ENCODE measurements at places on chromosomes 13 and 19. TPM values are rescaled to one million over a fixed set of nuclear protein-coding genes. Genes with fewer than 3 reads are reported as not detected.

The CGB5 gene
- total RNA-seq = not detected

The TMPRSS9 gene
- total RNA-seq = not detected

The CATSPERD gene
- not detected for total RNA-seq

The SIGLECL1 gene
- total RNA-seq = not detected

The PTPRH gene
- 0.81 TPM for total RNA-seq

The CEACAM16 gene
- not detected for total RNA-seq

The ZNF540 gene
- 4.6 TPM for total RNA-seq

The BBC3 gene
- 3.7 TPM for total RNA-seq

DNA sequence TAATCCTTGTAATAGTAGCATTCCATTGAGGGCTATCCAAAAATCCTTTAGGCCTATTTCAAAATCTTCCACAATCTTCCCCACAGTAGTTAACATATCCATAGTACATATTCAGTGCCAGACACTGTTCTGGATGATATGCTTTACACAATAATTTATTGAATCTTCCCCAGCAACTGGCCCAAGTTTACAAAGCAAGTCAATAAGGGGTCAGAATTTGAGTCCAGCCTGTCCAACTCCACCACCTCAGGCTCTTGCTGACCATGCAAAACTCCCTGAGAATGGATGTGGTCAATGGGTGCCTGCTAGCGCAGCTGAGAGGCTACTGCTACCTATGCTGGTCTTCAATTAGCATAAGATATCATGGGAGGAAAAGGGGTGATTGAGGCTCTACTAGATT lies 529.6 kb downstream of the FGF9 start:
- DNase-seq = no peak

- DNase-seq = no peak
Observed at GRCh38 chr19:47253467-47253881, 2.9 kb upstream of the CCDC9 start.

DNA sequence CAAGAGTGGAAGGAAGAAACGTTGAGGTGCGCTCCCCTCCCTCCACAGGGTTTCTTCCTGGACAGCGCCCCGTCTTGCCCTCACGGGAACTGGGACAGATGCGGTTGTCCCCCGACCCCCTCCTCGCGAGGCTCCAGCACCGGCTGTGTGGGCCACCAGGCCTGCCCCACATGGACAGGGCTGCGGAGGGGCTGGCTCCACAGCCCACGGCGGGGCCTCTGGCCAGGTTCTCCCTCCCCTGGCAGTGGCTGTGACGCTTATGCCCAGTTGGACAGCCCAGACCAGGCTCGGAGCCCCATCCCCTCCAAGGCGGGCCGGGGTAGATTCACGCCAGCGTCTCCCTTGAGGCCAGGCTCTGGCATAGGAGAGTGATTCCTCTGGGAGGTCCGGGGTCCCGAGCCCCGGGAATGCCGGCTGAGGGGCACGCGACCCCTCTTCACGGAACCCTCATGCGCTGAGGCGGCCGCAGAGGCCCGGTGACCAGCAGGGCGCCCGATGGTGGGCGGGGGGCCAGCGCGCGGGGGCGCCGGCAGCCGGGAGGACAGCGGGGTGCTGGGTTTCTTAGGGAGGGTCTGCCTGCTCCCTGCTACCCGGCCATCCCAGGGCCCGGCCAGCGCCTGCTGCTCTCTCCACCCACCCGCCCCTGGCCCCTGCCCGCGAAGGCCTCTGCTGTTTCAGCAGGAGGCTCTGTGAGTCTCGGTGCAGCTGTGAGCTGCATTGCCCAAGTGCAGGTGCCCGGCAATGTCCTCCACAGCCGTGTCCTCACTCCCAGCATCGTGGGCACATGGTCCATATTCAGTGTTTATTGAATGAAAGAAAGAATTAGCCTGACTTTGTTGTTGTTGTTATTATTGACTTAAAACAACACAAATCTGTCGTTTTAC lies 20.3 kb upstream of the GAS6 start:
- peak; percentile 61 for DNase-seq

GRCh38 chr13:41492432-41493260 lies 35.3 kb downstream of the RGCC start:
- DNase-seq = no peak

DNA sequence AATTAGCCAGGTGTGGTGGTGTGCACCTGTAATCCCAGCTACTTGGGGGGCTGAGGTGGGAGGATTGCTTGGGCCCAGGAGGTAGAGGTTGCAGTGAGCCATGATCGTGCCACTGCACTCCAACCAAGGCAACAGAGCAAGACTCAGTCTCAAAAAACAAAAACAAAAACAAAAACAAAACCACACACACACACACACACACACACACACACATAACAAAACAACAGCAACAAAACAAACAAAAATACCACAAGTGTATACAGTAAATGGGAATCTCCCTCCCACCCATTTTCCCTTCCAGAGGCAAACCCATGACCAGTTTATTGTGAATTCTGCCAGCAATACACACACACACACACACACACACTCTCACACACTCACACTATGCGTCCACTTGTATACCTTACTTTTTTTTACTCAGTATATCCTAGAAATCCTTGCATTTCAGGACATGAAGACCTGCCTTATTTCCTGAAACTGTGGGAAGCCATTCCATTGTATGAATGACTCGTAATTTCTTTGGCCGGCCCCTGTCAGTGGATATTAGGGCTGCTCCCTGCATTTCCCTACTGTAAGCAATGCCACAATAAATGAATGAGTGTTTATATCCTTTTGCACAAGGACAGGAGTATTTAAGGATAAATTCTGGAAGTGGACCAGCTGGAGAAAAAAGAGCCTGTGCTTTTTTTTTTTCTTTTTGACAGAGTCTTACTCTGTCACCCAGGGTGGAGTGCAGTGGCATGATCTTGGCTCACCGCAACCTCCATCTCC lies 6.9 kb upstream of the PLEKHF1 start:
- peak; percentile 19 for DNase-seq

DNA sequence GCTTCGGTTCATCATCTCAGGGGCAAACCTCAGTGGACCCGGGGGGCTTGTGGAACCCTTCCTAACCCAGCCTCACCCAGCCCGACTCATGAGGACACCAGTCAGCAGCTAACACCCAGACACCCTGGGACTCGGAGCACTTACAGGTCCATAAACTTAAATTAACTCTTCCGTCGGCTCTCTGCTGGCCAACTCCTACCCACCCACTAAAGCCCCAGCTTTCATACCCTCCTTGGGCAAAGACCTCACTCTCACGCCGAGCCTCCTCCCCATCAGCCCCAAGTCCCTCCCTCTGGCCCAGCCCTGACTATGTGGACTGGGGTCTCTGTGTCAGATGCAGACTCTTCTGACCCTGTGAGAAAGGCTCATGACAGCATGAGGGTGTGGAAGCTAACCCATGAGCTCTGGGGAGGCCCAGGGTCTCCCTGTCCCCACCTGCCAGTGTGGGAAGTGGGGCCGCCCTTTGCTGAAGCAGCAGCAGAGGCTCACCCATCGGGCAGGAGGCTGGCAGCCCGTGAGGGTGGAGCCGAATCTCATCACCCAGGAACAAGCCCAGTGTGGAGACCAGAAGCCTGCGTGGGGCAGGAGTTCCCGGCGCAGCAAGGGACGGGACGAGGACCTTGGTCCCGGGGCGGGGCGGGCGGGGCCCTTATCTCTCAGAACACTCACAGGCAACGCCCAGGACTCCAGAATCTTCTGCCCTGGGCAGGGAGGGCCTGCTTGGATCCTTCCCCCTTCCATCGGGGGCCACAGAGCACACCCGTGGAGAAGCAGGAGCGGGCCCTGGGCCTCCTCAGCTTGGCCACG lies 19.8 kb downstream of the TCF3 start:
- no peak for DNase-seq

DNA sequence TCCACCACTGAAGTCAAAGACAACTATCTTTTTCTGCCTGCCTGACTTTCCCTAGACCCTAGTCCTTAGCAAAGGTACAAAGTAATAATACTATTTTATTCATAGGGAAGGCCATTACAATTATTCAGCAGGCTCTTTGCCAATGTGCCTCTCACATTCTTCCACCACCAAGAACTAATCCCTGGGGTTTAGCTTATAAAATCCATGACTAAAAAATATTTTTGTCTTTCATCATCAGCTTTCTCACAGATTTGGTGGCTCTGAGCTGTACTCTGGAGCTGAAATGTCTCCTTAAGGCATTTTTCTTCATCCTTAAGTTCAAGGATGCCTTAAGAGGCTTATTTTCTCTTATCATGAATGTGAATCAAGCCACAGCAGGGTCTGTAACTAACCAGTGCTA lies 96.1 kb downstream of the OXGR1 start:
- no peak for DNase-seq

- peak; percentile 43 for DNase-seq
Observed at GRCh38 chr13:112828756-112829155, 138.9 kb downstream of the ATP11A start.

DNA sequence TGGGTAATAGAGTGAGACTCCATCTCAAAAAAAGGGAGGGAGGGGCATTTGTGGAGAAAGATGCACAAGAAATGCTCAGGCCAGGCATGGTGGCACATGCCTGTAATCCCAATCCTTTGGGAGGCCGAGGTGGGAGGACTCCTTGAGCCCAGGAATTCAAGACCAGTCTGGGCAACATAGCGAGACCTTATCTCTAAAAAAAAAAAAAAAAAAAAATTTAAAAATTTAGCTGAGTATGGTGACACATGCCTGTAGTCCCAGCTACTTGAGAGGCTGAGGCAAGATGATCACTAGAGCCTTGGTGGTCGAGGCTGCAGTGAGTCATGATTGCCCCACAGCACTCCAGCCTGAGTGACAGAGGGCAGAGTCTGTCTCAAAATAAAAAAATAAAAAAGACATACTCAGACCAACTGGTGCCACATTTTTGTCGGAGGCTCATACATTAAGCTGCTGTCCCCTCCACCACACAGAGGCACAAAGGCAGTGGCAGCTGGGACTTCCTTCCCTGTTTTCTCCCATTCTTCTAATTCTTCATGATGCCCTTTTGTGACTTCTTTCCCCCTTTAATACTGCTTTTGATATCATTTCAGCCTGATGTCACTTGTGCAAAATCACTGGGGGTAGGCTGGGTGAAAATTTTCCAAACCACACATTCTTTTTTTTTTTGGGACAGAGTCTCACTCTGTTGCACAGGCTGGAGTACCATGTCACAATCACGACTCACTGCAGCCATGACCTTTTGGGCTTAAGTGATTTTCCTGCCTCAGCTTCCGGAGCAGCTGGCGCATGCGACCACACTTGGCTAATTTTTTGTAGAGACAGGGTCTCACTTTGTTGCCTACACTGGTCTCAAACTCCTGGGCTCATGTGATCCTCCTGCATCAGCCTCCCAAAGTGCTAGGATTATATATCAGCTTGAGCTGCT lies 26.8 kb upstream of the CXCL17 start:
- no peak for DNase-seq

DNA sequence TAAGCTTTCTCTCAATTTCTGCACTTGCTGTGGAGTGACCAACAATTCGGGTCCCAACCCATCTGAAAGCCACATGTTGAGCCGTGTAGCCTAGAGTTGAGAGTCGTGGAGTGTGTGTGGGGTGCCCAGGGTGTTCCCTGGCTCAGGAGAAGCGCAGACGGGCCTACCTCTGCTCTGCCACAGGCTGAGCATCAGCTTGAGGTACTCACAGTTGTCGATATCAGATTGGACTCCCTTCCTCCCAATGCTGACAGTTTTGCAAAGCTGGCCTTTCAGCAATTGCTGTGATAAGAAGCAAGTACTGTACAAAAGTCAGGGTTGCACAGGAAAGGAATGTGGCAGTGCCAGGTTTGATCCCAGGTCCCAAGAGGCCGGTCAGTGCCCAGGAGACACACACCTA lies 133.4 kb upstream of the SPACA7 start:
- DNase-seq = no peak

DNA sequence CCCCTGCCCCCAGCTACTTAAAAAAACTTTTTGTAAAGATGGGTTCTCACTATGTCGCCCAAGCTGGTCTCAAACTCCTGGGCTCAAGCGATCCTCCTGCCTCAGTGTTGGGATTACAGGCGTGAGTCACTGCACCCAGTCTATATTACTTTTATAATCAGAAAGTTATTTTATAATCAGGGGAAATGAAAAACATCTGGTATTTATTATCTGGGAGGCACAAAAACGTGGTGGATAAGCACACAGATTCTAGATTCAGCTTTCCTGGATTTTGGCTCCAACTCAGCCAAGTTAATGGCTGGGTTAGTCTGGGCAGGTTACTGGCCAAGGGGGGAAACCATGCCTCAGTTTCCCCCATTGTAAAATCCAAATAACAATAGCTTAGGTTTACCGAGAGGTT lies 24.7 kb downstream of the KEAP1 start:
- DNase-seq = no peak

DNA sequence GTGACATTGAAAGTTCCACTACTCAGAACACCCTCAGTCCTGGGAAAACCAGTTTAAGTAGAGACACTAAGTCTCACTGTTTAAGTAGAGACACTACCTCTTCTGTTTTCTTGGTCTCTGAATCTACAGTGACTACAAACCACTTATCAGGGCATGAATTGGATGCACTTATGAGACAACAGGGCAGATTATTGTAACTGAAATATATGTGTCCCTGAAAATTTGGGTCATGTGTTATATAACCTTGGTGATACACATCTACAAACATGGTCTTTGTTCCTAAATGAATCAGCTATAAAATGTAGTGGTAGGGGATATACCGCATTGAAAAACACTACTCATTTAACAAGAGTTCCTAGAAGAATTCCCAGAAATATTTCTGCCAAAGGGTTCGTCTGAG lies 55.7 kb downstream of the SERP2 start:
- no peak for DNase-seq

- DNase-seq = peak; percentile 92
Observed at GRCh38 chr19:18789883-18790565, 1.1 kb downstream of the COMP start.

DNA sequence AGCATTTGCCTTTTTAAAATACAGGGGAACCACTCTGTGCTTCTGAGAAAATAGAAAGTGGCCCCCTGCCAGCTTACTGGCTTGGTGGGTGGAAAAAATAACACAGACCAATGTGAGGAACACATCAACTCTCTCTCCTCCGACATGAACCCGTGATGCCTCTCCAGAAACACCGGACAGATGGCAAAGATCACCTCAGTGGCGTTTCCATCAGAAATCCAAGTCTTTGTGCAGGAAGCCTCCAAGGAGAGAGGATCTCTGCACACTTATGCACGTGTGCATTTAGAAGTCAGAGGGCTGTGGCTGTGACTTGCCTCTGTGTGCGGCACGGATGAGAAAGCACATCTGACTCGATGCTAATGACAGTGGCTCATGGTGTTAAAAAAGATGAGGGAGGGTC lies 112.3 kb upstream of the KLF12 start:
- DNase-seq = no peak

GRCh38 chr19:35100588-35101533 lies 14.8 kb upstream of the FXYD3 start:
- no peak for DNase-seq

GRCh38 chr13:75825161-75825560 lies 189.0 kb downstream of the LMO7 start:
- no peak for DNase-seq

- no peak for DNase-seq
Observed at GRCh38 chr13:43118521-43118920, 95.1 kb downstream of the DNAJC15 start.

- no peak for DNase-seq
Observed at GRCh38 chr19:2253106-2254063, 2.8 kb downstream of the JSRP1 start.

DNA sequence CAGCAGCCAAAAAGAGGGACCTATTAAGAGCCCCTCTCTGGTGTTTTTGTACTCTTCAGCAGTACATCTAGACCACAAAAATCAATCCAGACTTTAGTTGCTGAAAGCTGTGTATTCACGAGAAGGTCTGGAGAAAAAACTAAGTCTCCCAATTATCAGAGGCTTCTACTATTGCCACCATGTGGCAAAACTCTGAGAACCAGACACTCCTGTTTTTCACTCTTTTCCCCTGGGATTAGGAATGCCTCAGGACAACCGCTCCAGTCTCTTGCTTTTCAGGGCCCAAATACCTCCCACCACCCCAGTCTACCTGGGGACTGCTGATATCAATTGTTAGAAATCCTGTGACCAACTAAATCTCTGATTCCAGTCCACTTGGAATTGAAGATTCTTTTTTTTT lies 30.1 kb upstream of the OBI1 start:
- DNase-seq = no peak

All from posterior vena cava (tissue), 2 donors.